Left kidney (tissue), 8 donors: ENCODE measurements at places on chromosomes 3 and 15. TPM values are rescaled to one million over a fixed set of nuclear protein-coding genes. Genes with fewer than 3 reads are reported as not detected.

Gene SNTN
- not detected for polyA plus RNA-seq

Gene DAZL
- not detected for polyA plus RNA-seq

Gene NR2E3
- 1.0 TPM for polyA plus RNA-seq

- no peak for DNase-seq
Observed at GRCh38 chr3:110533089-110533488, 538.5 kb upstream of the NECTIN3 start.

GRCh38 chr3:43584043-43584826, 37.6 kb downstream of the ANO10 start:
- no peak for DNase-seq

DNA sequence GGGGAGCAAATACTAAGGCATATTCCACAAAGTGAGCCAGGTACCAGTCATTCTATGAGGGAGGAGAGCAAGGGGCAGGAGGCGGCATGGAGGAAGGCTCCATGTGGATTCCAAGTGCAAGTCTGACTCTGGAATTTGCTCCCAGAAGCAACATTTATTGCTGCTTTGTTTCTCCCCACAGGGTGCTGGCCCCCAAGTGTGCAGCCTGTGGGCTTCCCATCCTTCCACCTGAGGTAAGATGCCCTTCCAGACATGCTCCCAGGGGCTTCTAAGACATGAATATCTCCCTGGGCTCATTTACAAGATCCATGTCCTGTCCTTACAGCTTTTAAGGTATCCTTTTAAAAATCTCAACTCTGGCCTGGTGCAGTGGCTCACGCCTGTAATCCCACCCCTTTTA, 15.9 kb upstream of the SACM1L start:
- no peak for DNase-seq

- no peak for DNase-seq
Observed at GRCh38 chr3:194870394-194871110, 184.9 kb downstream of the FAM43A start.

DNA sequence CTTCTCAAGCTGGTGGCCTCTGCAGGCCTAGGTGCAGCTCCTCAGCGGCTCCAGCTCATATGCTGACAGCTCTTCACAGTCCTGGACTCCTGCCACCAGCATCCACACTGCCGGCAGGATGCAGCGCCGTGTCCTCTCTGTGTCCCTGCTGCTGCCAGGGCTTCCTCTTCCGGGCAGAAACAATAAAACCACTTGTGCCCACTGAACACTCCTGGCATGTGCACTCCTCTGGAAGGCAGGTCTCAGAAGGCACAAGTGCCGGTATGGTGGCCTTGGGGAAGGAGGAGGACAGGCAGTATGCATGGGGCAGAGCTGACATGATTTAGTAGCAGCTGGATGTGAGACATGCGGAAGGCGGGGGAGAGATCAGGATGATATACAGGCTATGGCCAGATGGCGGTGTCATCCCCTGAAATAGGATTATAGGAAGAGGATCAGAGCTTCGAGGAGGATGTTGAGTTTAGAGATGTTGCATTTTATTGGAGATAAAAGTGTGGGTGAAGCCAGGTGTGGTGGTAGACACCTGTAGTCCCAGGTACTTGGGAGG, 7.5 kb upstream of the MAN2A2 start:
- DNase-seq: no peak
